ENCODE measurements at places on chromosomes 4 and X.

- peak; percentile 70 for DNase-seq
Observed at GRCh38 chr4:80075995-80076675, 3.1 kb upstream of the ANTXR2 start.

- no peak for DNase-seq
Observed at GRCh38 chr4:122086338-122087065, 65.6 kb upstream of the BLTP1 start.

- DNase-seq = peak; percentile 51
Observed at GRCh38 chr4:107658400-107659336, 61.4 kb downstream of the PAPSS1 start.

- DNase-seq = peak; percentile 25
Observed at GRCh38 chrX:130176354-130176776, 4.6 kb downstream of the RAB33A start.

GRCh38 chr4:123674762-123675465, 278.3 kb downstream of the SPRY1 start:
- DNase-seq = no peak

DNA sequence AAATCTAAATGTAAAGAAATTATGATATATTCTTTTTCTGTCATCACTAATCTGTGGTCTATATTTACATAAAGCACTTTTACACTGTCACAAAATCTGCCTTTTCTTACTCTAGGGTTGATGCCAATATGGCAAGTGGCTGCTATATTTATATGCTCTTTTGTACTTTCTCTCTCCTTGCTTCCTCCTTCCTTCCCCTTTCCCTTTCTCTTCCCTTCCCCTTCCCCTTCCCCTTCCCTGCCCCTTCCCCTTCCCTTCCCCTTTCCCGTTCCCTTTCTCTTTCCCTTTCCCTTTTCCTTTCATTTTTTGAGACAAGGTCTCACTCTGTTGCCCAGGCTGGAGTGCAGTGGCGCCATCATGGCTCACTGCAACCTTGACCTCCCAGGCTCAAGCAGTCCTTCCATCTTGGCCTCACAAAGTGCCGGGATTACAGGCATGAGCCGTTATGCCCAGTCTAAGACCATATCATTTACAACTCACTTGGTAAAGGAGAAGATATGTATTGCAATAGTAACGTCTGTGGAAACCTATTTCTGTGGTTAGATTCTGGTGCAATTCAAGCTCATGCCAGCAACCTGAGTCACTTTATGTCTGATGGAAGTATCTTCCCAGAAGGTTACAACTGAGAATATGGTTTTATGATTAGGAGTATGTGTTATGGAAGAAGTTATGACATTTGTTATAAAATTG, 13.9 kb upstream of the PLAC8 start:
- peak; percentile 65 for DNase-seq

DNA sequence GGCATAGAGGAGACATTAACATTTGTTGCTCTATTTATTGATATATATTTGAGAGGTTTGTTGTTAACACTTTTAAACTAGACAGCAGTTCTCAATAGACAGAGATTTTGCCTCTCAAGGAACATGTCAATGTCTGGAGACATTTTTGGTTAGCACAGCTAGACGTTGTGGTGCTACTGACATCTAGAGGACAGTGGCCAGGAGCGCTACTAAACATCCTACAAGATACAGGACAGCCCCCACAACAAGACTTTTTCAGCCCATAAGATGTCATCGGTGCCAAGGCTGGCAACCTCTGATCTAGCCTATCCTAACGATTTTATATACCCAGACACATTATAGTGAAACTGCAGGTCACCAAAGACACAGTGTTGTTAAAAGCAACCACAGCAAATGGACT, 18.4 kb upstream of the CTSO start:
- peak; percentile 50 for DNase-seq

DNA sequence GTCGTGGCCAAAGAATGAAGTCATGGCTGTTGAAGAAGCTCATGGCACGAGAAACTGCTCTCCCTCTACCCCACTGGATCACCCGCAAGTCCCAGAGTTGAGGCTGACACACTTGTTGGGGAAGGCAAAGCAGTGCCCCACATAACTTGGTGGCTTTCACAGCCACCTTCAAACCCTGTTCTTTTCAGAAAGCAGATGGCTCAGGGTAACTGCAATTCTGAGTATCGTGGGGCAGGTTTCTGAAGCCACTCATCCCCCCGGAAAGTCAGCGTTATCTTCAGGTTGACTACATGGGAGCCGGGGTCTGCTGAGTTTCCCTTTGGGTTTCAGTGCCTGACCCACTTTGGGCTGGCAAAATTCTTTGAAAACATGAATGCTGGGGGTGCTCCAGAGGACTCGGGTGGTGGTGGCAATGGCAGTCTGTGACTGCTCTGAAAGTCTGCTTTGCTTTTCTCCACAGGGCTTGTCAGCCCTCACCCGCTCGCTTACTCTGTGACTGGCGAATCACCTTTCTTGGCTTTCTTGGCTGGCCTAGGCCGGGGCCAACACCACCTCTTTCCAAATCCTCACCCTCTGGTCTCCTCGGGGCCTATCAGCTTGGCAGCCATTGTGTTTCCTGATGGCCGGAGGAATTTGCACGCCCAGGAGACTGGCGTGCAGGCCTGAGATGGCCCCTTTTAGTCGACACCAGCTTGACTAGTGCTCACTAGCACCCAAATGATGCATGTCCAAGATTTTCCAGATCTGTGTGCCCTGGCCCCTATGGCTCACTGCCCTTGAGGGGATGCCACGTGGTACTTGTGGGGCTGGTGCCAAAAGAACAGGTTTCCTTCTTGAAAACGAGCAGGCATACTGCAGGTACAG, 7.3 kb downstream of the PPP1R3F start:
- no peak for DNase-seq

GRCh38 chr4:168678751-168679366, 182.0 kb downstream of the PALLD start:
- no peak for DNase-seq

- DNase-seq = no peak
Observed at GRCh38 chr4:152189451-152190179, 346.3 kb downstream of the FBXW7 start.

GRCh38 chr4:11949355-11949754, 520.7 kb upstream of the HS3ST1 start:
- DNase-seq = no peak

GRCh38 chr4:56981795-56982201, 3.1 kb downstream of the POLR2B start:
- no peak for DNase-seq

- DNase-seq = no peak
Observed at GRCh38 chr4:90207887-90208454, 80.8 kb downstream of the CCSER1 start.

GRCh38 chr4:184267673-184268583, 50.3 kb upstream of the ENPP6 start:
- DNase-seq = peak; percentile 92

GRCh38 chrX:14359727-14360126, 169.6 kb upstream of the GLRA2 start:
- DNase-seq = no peak

GRCh38 chrX:39777623-39778025, 320.1 kb downstream of the BCOR start:
- DNase-seq = no peak

GRCh38 chr4:183469936-183470335, 25.5 kb downstream of the CDKN2AIP start:
- no peak for DNase-seq

GRCh38 chr4:148270630-148271029, 171.6 kb downstream of the NR3C2 start:
- DNase-seq = no peak

- peak; percentile 59 for DNase-seq
Observed at GRCh38 chr4:158714937-158715336, 8.3 kb downstream of the PPID start.

- peak; percentile 2 for DNase-seq
Observed at GRCh38 chrX:104913348-104913747, 307.1 kb downstream of the TEX13A start.

GRCh38 chr4:6959261-6959660, 49.6 kb downstream of the TBC1D14 start:
- no peak for DNase-seq

DNA sequence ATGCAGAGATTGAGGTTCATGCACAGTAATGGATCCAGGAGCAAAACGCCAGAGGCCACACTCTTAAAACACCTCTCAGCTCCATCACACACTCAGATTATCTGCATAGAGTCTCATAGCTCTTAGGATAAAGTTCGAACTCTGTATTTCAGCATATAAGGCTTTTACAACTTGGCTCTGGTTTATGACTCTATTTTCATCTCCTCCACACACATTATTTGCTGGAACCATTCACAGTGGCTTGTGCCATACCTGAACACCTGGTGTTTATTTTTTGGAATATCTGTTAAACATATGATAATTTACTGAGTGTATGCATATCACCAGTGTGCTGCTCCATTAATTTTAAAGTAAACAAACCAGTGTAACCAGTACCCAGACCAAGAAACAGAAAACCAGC, 27.2 kb downstream of the RASL11B start:
- no peak for DNase-seq

GRCh38 chr4:82630079-82630478, 68.3 kb upstream of the TMEM150C start:
- DNase-seq = no peak

DNA sequence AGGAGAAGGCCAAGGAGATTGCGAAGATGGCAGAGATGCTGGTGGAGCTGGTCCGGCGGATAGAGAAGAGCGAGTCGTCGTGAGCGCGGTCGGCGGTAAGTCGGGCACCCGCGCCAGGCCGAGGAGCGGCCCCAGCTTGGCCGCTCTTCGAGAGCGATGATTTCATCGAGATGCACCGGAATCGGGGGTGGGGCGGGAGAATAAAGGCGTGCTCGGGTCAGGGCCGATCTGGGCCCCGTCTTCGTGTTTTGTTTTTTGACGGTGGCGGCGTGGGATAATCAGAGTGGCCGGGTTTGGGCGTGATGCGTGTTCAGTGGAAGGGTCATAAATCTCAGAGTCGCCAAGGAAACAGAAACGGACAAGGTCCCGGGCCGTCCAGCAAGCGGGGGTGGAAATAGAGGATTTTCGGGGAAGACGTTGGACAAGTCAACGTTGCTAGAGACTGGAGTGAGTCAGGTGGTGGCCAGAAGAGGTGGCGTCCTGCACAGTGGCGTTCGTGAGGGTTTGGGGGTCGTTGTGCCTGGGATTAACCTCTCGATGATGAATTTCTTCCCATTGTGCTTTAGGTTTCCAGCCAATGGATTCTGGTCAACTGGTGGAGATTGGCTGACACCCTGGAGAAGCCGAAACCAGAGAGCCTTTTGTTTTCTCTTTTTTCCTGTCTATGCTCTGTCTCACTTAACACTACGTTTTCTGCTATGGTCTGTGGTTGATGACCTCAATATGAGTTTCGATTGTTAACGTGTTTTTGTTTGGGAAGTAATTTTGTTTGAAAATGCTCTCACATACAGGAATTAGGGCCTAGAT, 882 bp downstream of the MRFAP1 start:
- DNase-seq = peak; percentile 24

DNA sequence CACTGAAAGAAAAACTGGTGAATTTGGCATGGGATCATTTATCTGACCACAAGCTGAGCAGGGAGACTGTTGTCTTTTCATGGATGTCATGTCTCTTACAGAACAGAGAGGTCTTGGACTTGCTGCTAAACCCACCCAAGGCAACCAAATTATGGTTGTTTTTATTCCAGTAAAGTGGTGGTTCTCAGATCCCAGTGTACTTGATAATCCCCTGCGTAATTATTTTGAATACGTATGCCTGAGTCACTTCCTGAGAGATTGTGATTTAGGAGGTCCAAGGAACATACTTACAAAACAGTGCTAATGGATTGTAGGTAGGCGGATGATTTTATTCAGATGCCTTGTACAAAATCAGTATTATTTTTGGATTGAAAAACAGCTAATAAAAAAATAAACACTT, 585.6 kb downstream of the IL1RAPL1 start:
- DNase-seq = no peak

GRCh38 chr4:123588631-123589241, 192.1 kb downstream of the SPRY1 start:
- DNase-seq = peak; percentile 20

- no peak for DNase-seq
Observed at GRCh38 chr4:27154706-27155105, 294.1 kb downstream of the STIM2 start.

DNA sequence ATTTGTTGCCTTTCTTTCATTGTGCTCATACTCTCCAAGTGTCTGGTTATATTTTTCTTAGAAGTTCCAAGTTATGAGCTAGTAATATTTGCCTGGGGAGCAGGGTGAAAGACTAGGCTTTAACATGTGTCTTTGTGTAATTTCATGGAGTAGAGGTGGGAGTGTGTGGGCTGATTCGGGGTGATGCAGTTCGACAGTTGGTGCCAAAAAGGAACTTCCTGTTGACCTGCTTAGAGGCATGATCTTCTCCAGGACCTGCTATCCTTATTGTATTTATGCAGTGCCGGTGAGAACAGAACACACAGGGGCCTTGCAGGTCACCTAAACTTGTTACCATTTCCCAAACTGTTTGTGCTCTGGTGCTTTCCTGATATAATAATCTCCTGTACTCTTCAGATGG, 21.2 kb downstream of the USP53 start:
- DNase-seq = peak; percentile 50

DNA sequence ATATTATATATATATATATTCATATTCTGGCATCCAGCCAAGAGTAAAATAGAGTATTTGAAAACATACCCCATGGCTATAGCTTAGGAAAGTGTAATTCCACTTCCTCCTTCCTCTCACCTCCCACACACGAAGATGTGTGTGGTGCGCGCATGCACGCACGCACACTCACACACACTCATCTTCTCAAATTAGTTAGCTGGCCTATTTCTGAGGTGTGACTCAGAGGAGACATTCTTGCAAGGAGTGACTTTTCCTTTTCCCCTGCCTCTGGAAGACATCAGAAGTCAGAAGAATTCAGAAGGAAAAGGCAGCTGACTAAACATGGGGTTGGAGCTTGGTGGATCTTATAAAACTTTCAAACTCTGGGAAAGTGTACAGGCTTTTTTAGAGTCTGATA, 8.8 kb downstream of the ENPEP start:
- peak; percentile 71 for DNase-seq

DNA sequence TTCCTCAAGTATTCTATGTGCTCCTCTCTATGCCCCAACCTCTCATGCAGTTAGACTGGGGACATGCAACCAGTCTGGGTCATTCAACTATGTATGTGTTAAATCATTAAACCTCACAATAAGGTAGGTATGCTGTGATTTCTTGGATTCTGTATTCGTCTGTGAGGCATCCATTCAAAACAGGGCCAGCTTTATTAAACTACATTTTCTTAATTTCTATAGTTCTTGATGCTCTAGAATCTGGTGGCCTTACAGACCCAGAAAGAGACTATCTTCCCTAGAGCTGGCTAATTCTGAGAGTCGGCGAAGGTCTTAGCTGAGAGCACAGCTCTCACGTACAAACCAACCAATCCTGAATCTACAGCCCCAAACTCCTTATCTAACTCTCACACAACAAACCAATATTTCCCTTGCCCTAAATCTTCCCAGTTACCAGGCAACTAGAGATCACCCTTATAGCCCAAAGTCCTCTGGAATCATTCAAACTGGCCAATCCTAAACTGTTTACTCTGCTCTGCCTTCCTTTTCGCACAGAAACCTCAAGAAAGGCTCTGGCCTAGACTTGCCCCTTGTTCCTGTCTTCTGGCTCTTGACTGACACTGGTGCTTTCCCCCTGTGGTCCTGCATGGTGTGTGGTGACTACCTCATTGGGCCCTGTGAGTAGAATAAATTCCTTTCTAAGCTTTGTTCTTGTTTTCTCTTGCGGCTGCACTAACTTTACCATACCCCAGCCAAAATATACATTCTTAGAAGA, 203.5 kb upstream of the TET2 start:
- DNase-seq = no peak

Measured in suppressor macrophage (primary cell).